Activated T-cell treated with anti-CD3 and anti-CD28 coated beads, Interleukin-2, amount 50 U/mL, for 72 hours (primary cell): ENCODE measurements at places on chromosomes 6 and 20. TPM values are rescaled to one million over a fixed set of nuclear protein-coding genes. Genes with fewer than 3 reads are reported as not detected.

- no peaks in the 10 kb centered on the region for H3K27me3 ChIP-seq
- DNase-seq = no peak
Measured at GRCh38 chr6:39191236-39191930, 37.9 kb downstream of the KCNK5 start.

DNA sequence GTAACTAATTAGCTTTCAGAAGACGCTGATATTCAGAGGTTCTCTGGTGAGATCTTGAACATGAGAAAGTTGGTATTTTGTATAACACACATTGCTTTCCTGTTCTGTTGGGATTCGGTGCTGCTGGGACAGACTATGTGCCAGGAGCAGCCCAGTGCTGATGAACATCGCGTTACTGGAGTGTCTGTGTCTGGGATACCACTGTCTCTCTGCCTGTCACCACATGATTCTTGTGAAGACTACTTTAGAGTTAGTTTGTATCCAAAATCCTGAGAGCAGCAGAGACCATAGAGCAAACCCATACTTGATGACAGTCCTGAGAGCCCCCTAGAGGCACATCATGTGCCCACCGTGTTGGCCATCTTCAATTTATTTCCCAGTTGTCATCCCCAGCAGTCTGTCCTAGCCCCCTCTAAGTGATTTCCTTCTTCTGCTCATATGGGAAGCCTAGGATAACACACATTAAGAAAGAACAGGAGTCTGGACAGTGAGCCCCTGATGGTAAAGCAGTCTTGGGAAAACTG, 41.8 kb upstream of the TINAG start:
- no peaks in the 10 kb centered on the region for H3K36me3 ChIP-seq
- no peaks in the 10 kb centered on the region for H3K27me3 ChIP-seq
- no peaks in the 10 kb centered on the region for H3K4me1 ChIP-seq
- no peak for DNase-seq
- no peak overlapping the region for H3K27ac ChIP-seq
- no peak overlapping the region for H3K4me3 ChIP-seq

- no peak overlapping the region for H3K27ac ChIP-seq
- no peak for DNase-seq
- no peaks in the 10 kb centered on the region for H3K27me3 ChIP-seq
- H3K4me1 ChIP-seq = no peaks in the 10 kb centered on the region
Measured at GRCh38 chr20:40313730-40314129, 375.3 kb downstream of the MAFB start.

- H3K27me3 ChIP-seq = no peaks in the 10 kb centered on the region
- H3K4me1 ChIP-seq = peaks cover 45% of the 10 kb centered on the region
- no peak overlapping the region for H3K27ac ChIP-seq
- H3K36me3 ChIP-seq = peaks cover 13% of the 10 kb centered on the region
Measured at GRCh38 chr20:440636-441035, 21.7 kb downstream of the TBC1D20 start.

- peaks cover 58% of the 10 kb centered on the region for H3K27me3 ChIP-seq
- H3K4me3 ChIP-seq = peak overlapping the region; percentile 38
- H3K27ac ChIP-seq = no peak overlapping the region
- peaks cover 6% of the 10 kb centered on the region for H3K4me1 ChIP-seq
- H3K36me3 ChIP-seq = no peaks in the 10 kb centered on the region
- DNase-seq = no peak
Measured at GRCh38 chr20:63254606-63255384, 532 bp upstream of the NKAIN4 start.

DNA sequence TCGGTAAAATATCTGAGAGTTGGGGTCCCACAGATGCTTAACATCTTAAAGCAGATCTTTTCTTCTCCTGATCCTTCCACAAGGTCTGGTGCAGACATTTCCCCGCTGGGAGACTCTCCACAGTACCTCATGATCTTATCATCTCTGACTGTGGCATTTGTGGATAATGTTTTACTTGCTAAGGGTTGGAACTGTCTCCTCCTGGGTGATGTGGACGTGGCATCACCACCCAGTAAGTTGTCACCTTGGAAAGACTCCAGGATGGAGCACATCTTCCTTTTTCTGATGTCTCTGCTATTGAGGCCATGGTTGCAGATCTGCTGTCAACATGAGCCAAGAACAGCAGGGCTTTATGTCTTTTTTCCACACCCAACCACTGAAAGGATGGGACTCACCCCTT, 42.0 kb upstream of the FANCE start:
- H3K36me3 ChIP-seq = peaks cover 5% of the 10 kb centered on the region
- peaks cover 31% of the 10 kb centered on the region for H3K4me1 ChIP-seq
- no peaks in the 10 kb centered on the region for H3K27me3 ChIP-seq
- H3K27ac ChIP-seq = no peak overlapping the region
- H3K4me3 ChIP-seq = no peak overlapping the region
- DNase-seq = no peak

DNA sequence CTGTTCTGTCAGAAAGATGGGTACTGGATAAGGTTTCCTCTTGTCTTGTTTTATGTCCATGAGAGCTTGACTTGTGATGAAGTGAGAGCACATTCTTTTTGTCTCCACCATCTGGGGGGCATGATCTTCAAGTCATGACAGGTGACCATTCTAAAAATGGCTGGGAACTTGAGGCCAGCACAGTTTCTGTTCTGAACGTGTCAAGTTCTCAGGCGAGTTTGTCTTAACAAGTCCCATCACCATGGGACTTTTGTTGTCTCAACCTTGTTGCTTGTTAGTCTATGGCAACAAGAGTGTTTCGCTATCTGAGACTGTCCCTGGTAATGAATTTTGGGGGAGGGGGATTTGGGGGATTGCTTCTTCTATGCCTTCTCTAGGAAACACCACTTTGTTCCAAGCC, 25.6 kb upstream of the ENPP4 start:
- H3K36me3 ChIP-seq = no peaks in the 10 kb centered on the region
- no peaks in the 10 kb centered on the region for H3K27me3 ChIP-seq
- H3K4me3 ChIP-seq = no peak overlapping the region
- no peak for DNase-seq

DNA sequence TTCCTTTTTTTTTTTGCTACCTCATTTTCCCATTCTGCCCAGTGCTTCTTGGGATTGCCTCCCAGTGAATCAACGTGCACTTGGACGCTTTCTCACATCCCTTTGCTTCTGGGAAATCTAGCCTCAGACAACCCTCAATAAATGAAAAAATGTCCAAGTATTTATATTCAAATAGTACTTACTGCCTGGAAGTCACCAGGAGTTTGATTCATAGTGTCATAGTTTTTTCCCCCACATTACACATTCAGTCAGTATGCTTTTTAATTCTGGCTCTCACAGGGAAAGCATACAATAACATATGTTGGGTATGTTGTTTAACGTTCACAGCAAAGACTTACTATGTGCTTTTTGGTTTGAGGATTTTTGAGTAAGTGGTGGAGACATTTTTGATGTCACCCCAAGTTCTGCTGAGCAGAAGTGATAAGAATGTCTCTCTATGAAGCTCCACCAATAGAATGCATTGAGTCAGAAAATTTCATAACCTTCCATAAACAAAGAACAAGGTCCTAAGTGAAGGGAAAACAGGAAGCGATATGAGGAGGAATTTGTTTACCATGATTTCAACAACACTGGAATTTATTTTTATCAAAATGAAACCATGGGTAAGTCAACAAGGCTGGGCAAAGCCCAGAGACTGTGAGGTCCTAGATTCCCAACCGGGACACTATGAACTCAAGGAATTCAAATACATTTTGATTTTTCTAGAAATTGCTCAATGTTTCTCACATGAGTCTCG, 301.2 kb upstream of the BMP2 start:
- no peak overlapping the region for H3K4me3 ChIP-seq
- H3K4me1 ChIP-seq = no peaks in the 10 kb centered on the region
- H3K27me3 ChIP-seq = no peaks in the 10 kb centered on the region
- no peak overlapping the region for H3K27ac ChIP-seq

GRCh38 chr6:82783587-82784236, 281.9 kb downstream of the UBE3D start:
- no peak overlapping the region for H3K4me3 ChIP-seq
- H3K4me1 ChIP-seq = no peaks in the 10 kb centered on the region
- no peaks in the 10 kb centered on the region for H3K36me3 ChIP-seq
- DNase-seq = no peak

DNA sequence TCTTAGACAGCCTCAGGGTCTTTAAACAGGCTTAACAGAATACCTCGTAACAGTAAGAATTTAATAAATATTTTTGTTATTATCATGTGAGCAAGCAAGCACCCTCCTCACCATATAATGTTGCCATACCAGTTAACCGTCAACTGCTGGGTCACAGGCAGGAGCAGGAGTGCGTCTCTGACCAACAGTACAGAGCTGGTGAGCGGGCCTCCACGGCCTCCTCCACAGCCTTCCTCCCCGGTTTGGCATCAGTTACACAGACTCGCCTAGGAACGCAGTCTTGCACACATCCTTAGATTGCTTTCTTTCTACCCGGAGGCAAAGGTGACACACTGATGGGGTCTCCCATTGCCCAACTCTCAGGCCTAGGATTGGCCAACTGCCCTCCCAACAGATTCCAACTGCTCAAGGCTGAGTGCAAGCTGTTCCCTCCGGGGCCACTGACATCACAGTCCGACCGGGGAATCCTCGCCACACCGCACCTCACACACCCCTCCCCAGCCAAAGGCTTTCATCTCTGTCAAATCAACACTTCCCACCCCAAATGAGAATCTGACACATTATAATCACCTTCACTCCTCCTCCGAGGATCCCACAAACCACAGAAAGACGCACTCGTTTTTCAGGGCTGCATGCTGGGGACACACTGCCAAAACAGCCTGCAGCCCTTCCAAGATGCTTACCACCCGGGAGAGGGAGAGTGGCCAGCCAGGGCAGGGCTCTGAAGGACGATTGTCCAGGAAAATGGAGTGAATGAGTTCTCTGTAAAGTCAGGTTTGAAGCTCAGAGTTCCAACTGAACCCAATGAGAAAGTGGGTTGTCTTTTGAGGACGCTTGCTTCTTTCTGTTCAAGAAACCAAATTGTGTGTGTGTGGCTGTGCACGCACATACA, 63.2 kb downstream of the PDE10A start:
- no peak overlapping the region for H3K4me3 ChIP-seq
- no peak for DNase-seq
- H3K27me3 ChIP-seq = no peaks in the 10 kb centered on the region
- H3K27ac ChIP-seq = no peak overlapping the region
- H3K36me3 ChIP-seq = no peaks in the 10 kb centered on the region

DNA sequence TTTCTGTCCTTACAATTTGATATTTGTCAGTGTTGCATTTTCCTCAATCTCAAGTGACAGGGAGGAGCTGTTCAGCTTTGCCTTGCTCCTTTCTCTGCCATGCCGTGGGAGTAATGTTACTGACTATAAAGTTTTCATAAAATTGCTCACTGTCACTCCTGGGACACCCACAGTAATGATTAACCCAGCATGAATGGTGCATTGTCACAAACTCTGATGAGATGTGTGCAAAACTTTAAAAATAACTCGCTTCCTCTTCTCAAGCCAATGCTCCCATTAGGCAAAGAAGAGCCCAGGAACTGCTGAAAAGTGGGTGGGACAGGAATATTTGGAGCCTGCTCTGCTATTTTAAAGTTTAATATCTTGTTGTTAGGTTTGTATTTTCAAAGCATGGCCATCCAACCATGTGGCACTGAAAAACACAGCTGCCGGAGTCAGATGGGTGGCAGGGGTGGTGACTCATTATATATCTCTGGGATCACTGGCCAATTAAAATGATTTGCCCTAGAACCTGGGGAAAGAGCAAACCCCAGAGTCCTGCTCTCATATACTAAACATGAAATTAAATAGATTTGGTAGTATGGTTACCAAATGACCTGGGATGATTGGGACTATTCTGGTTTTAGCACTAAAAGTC, 260.1 kb downstream of the BTBD3 start:
- H3K4me1 ChIP-seq = no peaks in the 10 kb centered on the region
- no peaks in the 10 kb centered on the region for H3K36me3 ChIP-seq
- no peak overlapping the region for H3K4me3 ChIP-seq
- no peaks in the 10 kb centered on the region for H3K27me3 ChIP-seq

GRCh38 chr6:100464903-100465700, at the start of gene SIM1:
SIM1 (minus strand) TSS chr6:100464921; CDS start chr6:100463468, 1,453 bp downstream.
- H3K27me3 ChIP-seq = peaks cover 92% of the 10 kb centered on the region
- peak; percentile 39 for DNase-seq
- peaks cover 14% of the 10 kb centered on the region for H3K36me3 ChIP-seq
- peaks cover 46% of the 10 kb centered on the region for H3K4me1 ChIP-seq

DNA sequence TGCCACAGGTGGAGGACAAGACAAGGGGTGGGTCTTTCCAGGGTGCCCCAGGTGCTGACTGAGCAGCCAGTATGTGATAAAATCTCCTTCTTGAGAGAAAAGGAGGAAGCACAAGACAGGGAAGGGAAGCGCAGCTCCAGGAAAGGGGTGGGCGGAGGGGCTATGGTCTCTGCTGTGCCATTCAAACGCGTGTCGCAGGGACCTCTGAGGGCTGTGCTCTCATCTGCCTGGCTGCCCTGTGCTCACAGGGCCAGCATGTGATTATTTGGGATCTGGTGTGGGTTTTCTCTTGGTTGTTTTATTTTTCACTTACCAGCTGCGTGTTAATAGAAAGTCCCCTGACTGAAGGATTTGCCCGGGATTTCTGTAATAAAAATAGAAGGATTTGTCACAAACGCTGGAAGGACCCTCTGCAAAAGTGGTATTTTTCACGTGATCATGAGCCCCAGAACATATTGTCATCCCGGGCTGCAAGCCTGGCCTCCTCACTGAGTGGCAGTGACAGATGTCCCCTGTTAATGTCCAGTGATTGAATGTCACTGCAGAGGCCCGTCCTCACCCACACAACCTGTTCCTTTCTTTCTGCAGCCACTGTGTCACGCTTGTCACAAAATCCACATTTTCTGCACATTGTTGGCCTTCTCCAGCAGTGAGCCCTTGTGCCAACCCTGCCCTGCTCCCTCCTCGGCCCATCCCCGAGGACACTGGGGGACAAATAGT, 35.0 kb upstream of the VSX1 start:
- H3K4me3 ChIP-seq = no peak overlapping the region
- no peak for DNase-seq
- no peaks in the 10 kb centered on the region for H3K36me3 ChIP-seq
- no peak overlapping the region for H3K27ac ChIP-seq
- H3K27me3 ChIP-seq = peaks cover 6% of the 10 kb centered on the region

- no peaks in the 10 kb centered on the region for H3K27me3 ChIP-seq
- no peak overlapping the region for H3K4me3 ChIP-seq
- H3K36me3 ChIP-seq = no peaks in the 10 kb centered on the region
- no peak for DNase-seq
Measured at GRCh38 chr6:138485005-138485545, 14.2 kb downstream of the NHSL1 start.

Gene HTR1E
- not detected for total RNA-seq

Gene SLC32A1
- 0.12 TPM for total RNA-seq

Gene TFAP2B
- not detected for total RNA-seq

Gene MRPL18
- 60.5 TPM for total RNA-seq
